ENCODE measurements at places on chromosomes 1 and 21. TPM values are rescaled to one million over a fixed set of nuclear protein-coding genes. Genes with fewer than 3 reads are reported as not detected.

- DNase-seq: no peak
Observed at GRCh38 chr1:116775116-116775752, 21.0 kb downstream of the CD2 start.

GRCh38 chr1:246923482-246923881 lies 8.3 kb downstream of the AHCTF1 start:
- no peak for DNase-seq

DNA sequence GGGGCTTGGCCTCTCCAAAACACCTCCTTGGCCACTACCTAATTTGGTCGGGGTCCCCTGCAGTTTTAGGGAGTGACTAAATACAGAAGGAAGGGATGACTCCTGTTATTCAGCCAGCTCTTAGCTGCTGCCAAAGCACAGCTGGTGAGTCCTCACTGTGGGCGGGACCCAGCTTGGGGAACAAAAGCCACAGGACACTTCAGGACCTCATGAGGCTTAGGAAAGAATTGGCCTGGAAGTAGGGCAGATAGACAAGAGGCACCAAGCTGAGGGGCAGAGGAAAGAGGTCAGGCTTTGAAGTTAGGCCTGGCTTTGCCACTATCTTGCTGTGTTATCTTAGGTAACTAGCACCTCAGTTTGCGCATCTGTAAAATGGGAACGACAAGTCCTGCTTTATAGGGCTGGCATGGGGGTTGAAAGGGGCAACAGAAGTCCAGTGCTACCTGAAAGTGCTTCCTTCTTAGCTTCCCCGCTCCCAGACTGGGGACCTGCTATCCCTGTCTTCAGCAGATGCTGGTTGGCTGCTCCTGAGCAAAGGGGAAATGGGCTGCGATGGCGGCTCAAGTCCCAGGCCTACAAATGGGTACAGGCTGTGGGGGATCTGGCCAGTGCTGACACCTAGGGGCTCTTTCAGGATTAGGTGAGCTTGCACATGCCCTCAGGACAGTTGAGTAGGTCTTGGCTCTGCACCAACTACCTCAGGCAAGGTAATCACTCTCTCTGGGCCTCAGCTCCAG lies 15.7 kb downstream of the IFI6 start:
- peak; percentile 63 for DNase-seq

- DNase-seq: no peak
Observed at GRCh38 chr1:198910816-198911215, 272.0 kb downstream of the PTPRC start.

GRCh38 chr1:199172171-199173124 lies 533.6 kb downstream of the PTPRC start:
- no peak for DNase-seq

GRCh38 chr1:180930687-180931086 lies 18.0 kb downstream of the KIAA1614 start:
- DNase-seq: peak; percentile 70

GRCh38 chr1:29975036-29975694 lies 738.8 kb downstream of the PTPRU start:
- DNase-seq: peak; percentile 34

DNA sequence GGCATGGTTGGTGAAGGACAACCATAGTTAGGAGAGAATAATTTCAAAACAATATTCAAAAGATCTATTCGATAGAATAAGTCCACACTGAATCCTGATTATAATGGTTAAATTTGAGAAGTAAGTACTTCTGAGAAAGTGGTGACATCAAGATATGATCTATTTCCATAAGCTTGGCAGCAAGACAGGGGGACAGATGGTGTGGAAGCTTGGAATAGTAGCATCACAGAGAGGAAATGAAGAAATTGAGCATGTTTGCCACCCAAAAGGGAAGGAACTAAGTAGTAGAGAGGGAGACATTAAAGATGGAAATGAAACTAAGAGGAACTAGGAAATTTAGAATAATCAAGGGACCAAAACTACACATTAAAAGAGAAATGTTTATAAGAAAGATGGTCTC lies 94.5 kb downstream of the OLFM3 start:
- DNase-seq: no peak

DNA sequence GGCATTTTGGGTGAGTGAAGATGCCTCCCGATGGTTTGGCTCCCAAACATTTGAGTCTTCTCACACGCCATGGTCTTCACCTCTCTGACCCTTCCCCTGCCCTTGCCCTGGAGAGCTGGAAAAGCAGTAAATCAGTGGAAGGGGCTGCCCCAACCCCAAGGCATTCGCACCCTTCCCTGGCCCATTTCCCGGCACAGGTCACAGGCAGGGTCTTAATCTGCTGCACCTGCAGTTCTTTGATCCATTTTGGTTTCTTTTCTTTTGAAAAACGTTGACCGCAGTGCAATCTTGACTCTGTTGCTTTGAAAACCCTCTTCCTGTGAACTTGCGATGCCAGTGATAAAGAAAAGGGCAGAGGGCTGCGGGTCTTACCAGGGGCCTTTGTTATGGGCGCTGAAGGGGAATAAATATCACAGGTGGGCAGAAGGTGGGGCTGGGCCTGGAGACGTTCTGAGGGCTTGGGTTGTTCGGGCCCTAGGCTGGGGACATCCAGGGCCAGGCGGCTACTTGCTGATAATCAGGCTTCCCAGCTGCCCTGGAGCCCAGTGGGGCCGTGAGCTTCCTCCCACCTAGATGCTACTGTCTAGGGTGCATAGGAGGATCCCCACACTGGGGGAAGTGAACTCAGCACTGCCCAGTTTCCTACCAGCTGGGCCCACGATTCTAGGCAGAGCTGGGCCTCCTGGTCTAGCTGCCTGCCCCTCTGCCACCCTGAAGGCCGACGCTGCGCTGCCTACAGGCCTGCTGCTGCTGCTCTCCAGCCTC lies 38.6 kb upstream of the EPS8L3 start:
- no peak for DNase-seq

DNA sequence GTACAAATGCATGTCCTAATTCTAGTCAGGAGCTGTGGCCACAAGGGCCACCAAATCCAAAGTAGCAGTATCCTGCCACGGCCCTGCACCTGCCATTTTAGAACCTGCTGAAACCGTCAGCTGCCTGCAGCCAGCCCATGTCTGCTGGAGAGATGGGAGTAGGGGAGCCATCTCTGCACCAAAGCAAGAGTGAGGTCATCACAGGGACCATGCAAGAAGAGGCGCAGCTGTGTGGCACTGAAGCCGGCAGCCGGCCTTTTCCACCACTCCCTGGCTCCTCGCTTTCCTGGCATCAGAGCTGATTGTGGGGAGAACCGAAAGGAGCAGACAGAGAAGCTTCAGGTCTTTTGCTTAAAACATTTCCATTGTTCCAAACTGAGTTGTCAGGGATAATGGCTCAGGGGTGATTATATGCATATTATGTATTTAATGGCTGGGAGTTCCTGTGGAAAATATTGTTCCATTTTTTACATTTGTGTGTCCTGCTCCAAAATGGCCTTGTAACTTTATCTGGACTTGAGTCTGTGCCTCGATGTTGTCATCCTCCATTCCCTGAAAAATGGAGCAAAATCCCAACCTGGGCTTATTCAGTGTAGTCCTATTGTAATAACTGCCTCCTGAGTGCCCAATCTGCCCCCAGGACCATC lies 18.7 kb upstream of the NBL1 start:
- no peak for DNase-seq

DNA sequence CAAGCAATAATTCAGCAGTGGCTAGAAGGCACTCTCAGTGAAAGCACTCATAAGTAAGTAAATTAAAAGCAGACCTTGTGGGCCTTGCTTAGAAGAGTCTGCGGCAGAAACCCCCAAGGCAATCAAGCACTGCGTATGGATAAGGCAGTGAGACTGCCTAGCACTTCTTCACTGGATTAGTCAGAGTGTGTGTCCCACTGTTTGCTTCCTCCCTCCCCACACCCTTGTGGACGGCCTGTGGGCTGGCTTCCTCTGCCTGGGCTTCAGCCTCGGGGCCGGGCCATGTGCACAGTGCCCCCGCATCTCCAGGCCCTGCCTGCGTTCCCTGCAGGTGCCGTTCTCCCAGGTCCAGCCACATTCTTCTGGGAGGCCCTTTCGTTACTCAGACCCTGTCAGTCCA lies 23.8 kb downstream of the AGT start:
- DNase-seq: no peak

DNA sequence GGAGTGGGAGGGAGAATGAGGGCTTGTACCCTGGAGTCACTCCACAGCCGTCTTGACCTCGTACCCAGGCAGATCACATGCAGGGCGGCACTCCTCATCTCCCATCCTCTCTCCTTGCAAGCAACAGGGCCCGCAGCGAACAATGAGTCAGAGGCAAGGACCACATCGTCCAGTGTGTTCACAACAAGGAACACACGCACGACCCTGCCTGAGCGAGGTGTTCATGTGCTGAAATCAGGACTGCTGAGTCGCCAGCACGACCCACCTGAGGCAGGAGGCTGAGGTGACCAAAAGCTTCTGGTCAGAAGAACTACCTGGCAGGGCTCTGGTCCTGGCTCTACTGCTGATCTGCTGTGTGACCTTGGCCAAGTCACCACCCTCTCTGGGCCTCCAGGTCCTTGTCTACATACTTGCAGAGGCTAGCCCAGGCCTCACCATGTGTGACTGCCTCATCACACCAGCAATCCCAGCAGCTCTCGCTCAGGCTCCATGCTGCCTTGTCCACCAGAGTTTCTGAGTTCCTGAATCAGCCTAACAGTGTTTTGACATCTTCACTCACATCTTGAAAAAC lies 78.0 kb downstream of the SSBP3 start:
- DNase-seq: no peak

- DNase-seq: no peak
Observed at GRCh38 chr1:183600136-183600535, 9.9 kb upstream of the NCF2 start.

The EDARADD gene
- total RNA-seq: 3.8 TPM

All from SJCRH30 (cell line).